ENCODE measurements at places on chromosomes 3 and 15.

DNA sequence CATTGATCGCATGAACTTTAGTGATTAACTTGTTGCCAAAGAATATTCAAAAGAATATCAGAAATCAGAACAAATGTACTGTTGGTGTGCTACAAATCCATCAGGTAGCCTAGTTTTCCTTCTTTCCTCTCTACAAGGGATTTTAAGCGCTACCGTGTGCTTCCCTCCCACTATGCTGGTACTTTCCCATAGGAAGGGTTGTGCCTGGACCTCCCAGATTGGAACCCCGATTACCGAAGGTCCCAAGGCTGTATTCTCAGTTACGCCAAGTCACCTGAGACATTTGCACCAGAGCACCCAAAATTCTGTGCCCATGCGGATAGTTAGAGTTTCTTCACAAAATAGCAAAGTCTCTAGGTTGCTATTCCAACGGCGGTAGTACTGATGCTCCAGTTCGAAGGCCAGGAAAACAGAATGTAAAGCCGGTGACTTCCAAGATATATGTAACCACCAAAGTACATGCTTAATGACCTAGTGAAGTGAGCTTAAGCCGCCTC, 23.4 kb upstream of the GATM start:
- no peak for DNase-seq

DNA sequence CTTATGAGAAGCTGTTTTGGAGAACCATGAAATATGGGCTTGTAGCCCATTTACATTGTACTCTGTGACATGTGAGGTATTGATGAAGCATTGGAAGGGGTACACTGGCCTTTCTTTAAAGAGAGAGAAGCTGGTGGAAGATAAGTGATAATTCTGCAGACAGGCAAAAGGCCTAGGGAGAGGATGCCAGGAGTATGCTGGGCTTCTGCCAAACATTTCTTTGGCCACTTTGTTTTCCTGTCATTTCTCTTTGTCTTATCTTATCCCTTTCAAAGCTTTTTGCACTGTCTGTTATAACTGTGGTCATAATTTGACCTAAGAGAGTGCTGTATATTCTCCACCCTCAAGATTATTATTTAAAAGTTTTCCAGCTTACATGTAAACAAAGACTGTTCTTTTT, 109.6 kb upstream of the SEMA6D start:
- DNase-seq: no peak

DNA sequence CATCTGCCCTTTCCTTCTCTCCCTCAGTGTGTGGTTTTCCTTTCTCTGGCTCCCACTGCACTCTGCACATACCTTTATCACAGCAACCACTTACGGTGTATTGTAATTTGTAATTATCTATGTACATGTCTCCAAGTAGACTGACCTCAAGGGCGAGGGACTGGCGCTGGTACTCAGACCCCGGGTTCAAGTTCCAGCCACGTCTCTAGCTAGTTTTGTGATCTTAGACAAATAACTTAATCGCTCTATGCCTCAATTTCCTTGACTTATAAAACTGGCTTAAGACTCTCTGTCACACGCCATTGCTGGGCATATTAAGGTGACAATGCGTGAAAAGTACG, 607 bp upstream of the SENP2 start:
- DNase-seq: no peak

DNA sequence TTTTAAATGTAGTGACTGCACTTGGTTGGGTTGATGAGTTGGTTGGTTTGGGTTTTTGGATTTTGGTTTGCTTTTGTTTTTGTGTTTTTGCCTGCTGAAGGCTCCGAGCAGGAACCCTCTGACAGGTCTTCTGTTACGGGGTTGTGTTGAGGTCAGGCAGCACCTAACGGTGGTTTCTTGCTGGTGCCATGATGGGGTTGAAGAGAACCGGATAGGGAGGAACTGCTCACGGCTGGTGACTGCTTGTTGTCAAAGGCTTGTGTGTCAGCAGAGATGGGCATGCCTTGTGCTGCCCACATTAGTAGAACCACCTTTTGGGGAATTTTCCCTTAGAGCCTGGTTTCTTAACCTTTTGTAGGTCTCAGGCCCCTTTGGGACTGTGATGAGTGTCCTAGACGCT, 42.0 kb downstream of the SLC6A6 start:
- no peak for DNase-seq

DNA sequence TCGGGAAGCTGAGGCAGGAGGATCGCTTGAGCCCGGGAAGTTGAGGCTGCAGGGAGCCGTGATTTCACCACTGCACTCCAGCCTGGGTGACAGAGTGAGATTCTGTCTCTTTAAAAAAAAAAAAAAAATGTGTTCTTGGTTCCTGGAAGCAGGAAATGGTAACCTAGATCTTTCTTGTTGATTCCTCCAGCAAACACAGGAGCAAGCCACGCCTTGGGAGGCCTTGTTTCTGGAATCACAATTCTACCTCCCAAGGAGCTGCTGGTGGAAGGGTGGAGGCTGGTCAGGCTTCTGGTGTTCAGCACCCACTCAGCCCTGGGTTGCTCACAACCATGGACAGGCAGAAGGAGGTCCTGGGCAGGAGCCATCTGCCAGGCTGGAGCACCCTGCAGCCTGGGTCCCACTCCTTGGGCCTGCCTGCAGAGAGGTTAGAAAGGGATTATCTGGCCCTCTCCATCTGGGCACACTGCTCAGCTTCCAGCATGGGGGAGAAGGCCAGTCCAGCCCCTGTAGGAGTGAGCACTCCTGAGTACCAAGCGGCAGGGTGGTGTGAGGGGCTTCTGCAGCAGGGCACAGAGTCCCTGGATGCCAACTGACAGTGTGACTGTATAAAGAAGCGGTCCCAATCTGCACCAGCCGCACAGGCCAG, 65.6 kb downstream of the ABTB1 start:
- no peak for DNase-seq

- DNase-seq: no peak
Measured at GRCh38 chr15:88616240-88616639, 4.9 kb upstream of the AEN start.

- DNase-seq: no peak
Measured at GRCh38 chr15:98123834-98124233, 163.3 kb downstream of the ARRDC4 start.

DNA sequence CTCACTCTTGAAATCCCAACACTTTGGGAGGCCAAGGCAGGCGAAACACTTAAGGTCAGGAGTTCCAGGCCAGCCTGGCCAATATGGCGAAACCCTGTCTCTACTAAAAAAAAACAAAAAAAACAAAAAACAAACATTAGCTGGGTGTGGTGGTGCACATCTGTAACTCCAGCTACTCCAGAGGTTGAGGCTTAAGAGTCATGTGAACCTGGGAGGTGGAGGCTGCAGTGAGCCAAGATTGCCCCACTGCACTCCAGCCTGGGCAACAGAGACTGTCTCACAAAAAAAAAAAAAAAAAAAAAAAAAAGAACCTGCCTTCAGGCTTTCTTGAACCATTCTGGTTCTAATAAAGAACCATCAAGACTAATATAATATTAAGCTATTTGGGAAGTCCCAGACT, 16.5 kb downstream of the ARPP19 start:
- DNase-seq: no peak

All from NCI-H1092 treated with DMSO at 0.1 percent for 48 hours (cell line).